ENCODE measurements at places on chromosomes 7 and 10.

DNA sequence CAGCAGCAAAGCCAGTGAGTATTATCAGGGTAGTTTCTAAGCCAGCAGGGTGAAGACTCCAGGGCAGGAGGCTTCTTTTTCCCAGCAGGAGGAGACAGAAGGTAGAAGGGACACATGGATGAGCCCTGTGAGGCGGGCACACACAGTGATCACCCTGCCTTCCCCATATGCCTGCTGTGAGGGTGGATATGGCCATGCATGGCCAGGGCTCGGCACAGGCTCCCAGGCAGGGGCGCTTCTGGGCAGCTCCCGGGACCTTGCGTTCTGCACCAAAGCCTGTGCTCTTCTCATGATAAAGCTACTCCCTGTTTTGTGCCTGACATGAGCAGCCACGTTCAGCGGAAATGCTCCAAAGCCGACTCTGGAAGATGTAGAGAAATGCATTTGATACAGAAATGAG, 807.2 kb downstream of the TYW1 start:
- no peak for DNase-seq

GRCh38 chr10:117014835-117015234, 9.8 kb upstream of the SHTN1 start:
- DNase-seq, result no peak

GRCh38 chr7:39531818-39532217, 34.4 kb upstream of the YAE1 start:
- DNase-seq, result no peak

GRCh38 chr10:60372436-60372835, 17.2 kb downstream of the ANK3 start:
- DNase-seq, result no peak

- DNase-seq, result peak; percentile 98
Observed at GRCh38 chr7:148058092-148058491, 532.5 kb upstream of the C7orf33 start.

DNA sequence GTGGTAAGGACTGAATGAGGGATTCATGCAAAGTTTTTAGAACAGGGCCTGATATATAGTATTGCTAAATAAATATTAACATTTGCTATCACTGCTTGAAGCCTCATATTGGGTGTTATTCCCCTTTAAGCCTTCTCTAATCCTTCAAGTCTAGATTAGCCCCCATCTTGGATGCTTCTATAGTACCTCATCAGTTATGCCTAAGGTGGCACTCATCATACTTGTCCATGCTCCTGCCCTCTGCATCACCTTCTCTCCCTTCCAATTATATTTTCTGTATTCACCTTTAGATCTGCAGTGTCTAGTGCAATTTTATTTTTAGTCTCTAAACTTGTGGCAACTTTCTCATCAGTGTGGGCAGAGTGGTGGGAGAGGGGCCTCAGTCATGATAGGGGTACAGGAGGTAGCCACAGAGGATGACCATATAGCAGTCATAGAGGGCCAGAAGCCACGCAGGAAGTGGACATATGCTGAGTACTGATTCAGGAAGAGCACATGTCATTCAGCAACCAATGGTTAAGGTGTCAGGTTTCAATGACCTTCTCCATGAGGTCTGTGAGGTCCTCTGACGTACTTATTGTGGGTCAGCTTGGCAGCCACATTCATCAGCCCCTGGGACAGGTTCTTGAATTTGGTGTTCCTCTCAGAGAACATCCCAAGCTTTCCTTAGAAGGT, 2.5 kb downstream of the ENTPD1 start:
- no peak for DNase-seq

DNA sequence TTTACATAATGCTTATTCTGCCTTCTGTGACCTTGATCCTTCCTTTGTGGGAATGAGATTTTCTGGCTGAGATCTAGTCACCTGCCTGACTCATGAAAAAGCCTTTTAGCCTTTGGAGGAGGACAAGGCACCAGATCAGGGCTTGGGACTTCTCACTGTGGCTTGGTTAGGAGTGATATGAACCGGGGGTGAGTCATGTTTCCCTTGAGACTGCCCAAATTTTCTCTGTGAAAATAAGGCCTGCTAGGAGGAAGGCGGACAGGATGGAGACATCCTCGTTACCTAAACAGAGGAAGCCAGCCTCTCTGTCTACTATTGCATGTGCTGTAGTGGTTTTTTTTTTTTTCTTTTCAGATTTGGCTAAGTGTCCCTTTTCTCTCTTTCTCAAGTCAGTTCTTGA, 57.8 kb downstream of the EVX1 start:
- DNase-seq, result no peak

DNA sequence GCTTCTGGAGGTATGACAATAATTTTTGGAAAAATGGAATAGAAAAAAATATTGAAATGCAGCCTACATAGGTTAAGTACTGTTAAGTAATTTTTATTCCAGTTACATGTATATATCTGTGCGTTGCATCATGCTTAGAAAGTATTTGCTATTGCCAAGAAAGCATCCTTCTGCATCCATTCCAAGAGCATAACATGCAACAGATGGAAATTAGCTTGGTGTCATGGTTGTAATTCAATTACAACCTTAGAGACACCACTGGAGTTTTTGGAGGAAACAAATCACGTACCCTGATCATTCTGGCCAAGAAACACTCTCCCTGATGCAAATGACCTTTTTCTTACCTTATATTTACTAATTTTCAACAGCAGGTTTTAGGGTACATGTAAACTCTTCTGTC, 1.7 kb downstream of the AKR1B1 start:
- DNase-seq, result no peak

DNA sequence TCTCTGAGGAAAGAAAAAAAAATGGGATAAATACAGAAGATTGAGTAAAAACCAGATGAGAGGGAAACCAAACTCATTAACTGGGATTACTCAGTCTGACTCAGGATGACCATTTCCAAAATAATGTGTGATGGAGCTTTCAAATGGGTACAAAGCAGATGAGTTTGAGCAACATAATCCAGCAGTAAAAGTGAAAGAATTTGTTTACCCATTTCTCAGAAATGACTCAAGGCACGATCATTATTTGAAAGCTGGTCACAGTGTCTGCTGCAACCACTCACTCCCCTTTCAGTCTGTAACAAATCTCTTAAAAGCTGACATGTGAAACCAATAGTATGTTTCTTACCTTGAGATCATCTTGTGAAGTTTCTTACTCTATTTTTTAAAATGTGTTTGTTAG, 104.7 kb upstream of the KLF14 start:
- DNase-seq, result no peak
